ENCODE measurements at places on chromosomes 3 and 15. TPM values are rescaled to one million over a fixed set of nuclear protein-coding genes. Genes with fewer than 3 reads are reported as not detected.

DNA sequence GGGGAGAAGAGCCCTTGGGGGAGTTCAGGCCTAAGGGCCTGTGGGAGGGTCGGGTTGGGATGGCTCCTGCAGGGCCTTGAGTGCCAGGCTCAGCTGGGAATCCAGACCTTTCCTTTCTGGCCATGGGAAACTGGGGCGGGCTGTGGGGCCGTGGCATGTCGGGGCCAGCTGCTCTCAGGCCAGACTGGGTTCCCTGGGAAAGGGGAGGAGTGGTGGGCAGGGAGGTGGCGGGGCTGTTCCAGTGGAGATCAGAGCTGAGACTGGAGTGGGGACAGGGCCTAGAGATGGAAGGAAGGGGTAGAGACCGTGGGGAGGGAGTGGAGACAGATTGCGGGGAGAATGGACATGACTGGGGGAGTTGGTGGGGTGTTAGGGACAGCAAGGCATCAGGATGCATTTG lies 20.3 kb downstream of the FBLN2 start:
- no peak for DNase-seq

DNA sequence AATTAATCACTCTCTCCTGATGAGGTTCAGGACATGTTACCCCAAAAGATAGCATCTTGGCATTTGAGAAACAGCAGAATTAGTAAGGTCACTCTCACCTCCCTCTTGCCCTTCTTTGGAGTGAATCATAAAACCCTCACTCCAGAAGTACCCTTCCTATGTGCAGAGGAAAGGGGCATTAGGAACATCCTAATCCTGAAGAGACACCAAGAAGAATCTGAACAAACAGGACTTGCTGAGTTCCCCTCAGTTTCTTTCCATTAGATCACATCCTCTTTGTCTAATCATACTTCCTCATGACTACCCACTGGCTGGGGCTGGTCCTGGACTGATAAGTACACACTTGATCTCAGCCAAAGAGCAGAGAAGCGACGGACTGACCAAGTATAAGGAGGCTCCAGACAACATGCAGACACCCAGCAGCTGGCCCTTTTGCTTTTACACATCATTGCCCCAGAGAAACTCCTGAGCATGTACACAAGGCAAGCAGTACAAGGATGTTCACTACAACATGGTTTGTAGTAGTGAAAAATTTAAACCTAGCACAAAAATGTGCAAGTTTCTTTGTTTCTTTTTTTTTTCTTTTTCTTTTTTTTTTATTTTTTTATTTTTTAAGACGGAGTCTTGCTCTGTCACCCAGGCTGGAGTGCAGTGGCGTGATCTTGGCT lies 15.0 kb upstream of the TM6SF1 start:
- peak; percentile 59 for DNase-seq

- no peak for DNase-seq
Observed at GRCh38 chr3:34998902-34999301, 640.4 kb upstream of the ARPP21 start.

COL6A5 gene
- polyA plus RNA-seq, result 0.06 TPM

DNA sequence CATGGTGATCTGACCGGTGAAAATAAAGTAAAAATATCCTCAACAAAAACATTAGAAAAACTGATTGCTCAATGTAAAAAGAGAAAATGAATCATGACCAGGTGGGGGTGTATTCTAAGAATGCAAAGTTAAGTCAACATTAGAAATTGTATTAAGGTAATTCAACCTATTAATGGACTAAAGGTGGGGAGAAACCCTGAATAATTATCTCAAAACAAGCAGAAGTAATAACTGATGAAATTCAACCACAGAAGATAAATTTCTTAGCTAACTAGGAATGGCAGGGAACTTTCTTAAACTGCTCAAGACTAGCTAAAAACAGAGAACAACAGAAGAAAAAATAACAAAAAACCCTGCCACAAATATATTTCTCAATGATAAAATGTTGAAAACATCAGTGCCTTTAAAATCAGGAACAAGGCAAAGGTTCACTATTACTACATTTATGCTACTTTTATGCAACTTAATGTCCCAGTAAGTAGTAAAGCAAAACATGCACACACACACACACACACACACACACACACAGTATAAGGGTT lies 204.4 kb upstream of the THBS1 start:
- peak; percentile 58 for DNase-seq

DNA sequence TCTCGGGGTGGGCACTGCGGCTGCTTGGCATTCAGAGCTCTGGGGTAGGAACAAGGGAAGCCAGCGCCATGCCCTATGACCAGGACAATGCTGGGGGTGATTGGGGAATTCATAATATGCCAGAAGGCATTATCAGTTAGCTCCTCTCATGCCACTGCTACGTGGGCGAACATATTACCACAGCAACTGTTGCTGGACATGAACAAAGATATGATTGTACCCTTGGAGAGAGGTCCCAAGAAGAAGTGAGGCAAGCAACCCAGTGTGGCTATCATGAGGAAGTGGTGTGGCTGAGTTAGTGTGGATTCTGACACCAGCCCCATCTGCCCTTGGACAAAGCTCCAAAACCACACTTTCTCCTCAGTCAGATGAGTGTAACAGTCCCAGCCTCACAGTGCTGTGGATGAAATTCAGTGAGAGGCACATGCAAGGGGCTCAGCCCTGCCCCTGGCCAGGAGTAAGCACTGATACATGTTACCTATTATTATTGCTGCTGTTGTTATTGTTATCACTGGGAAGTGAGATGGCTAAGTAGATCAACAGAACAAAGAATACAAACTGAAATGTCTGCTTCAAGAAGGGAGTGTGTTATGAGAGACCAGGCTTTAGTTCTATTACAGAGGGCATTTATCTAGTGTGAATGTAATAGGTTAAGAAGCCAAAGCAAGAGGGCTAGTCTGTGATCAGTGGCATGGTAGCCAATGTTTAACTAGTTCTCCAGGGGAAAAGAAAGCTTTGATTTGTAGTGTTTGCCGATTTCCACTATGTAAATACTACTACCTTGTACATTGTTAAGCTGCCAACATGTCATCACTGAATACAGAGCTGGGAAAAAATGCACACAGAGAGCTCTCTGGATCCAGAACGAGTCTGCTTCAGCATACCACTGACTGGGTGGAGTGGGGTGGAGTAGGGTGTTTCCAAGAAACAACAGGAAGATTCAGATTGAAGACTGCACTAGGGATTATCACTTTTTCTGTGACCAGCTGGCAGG lies 222.3 kb upstream of the EIF1B start:
- no peak for DNase-seq

GRCh38 chr3:170096342-170096741 lies 58.5 kb downstream of the GPR160 start:
- DNase-seq, result no peak

- DNase-seq, result no peak
Observed at GRCh38 chr15:47570881-47571640, 146.2 kb upstream of the SEMA6D start.

DNA sequence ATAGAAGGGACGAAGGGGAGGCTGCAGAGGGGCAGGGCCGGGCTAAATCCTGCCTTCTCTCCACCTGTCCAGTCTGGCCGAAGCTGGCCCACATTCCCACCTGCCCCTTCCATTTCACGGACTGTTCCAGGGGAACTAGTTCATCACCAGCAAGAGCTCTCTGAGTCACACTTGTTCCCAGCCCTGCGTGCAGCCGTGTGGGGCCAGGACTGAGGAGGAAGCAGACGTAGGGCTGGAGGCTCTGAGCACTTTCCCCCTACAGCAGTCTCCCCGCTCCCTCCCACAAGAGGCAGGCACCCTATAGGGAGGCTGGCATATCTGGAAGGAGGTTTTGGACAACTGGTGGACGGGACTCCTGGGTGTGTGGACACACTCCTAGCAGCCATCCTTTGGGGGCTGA lies 3.0 kb downstream of the ITIH4 start:
- DNase-seq, result no peak

WNT5A gene
- polyA plus RNA-seq, result 224 TPM

ADAMTSL3 gene
- 0.14 TPM for polyA plus RNA-seq

GRCh38 chr3:134306320-134306719 lies 55.7 kb upstream of the RYK start:
- DNase-seq, result no peak

- peak; percentile 2 for DNase-seq
Observed at GRCh38 chr15:68933001-68933400, 2.7 kb downstream of the SPESP1 start.

PROK2 gene
- not detected for polyA plus RNA-seq

GRCh38 chr3:172239218-172239790 lies 199.9 kb downstream of the FNDC3B start:
- no peak for DNase-seq

C2CD4B gene
- polyA plus RNA-seq, result not detected

DNA sequence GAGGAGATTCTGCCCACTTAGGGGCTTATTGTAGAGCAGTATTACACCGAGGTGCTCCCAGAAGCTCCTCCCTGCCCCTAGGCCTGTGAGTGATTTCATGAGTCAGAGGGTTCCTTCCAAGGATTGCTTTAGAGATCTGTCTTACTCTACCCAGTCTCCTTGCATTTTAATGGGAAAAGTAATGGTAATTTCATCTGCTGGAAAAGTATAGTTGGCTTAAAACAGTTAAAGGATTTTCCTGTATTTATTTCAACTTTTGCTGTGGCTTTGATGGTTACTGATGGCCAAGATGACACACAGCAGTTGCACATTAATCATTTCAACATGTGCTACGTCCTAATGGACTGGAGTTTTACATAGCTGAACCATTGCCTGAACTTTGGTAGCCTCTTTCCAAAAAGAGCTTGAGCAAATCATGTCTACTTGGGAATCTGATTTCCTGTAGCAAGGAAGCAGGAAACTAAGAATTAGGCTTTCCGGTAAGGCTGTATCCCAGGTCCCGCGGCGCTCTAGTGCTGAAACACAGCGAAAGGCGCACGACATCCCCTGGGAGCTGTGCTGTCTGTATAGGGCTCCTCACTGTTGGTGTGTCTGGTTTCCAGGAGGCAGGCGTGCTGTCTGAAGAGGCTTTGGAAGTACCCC lies 9.2 kb upstream of the PGPEP1L start:
- peak; percentile 37 for DNase-seq

DNA sequence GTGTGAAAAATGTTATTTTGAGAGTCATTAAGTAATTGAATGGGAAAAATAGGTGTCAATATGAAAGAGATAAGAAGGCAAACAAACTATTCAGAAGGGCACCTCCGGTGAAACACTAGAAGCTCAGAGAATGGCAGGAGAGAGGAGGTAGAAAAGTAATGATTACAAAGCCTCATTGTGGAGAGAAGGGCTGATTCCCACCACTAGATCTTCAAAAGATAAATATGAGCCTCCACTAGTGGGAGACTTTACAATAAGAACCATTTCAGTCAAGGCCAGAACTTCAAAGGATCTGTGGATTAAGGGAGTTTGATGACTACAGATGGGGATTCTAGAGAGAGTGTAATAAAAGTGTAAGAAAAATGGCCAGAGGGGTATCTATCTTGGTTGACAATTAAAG lies 535.6 kb downstream of the NLGN1 start:
- DNase-seq, result no peak

DNA sequence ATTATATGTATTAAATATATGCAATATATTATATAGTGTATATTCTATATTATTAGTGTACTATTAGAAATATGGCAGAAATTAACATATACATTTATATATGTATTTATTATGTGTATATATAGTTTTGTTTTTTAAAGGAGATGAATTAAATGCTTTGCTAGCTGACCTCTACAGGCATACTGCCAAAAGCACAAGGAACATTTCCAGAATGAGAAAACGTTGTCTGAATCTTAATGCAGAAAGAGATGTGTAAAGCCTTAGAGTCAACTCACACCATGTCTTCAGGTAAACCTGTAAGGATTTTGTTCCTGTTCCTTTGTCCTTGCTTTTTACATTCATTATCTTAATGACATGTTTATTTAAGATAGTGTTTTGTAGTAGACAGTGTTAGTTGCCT lies 111.9 kb downstream of the ST8SIA2 start:
- no peak for DNase-seq

CLN6 gene
- 16.1 TPM for polyA plus RNA-seq

FAM174B gene
- polyA plus RNA-seq, result 1.4 TPM

COLQ gene
- polyA plus RNA-seq, result 0.17 TPM

PLA2G4D gene
- polyA plus RNA-seq, result not detected

DNA sequence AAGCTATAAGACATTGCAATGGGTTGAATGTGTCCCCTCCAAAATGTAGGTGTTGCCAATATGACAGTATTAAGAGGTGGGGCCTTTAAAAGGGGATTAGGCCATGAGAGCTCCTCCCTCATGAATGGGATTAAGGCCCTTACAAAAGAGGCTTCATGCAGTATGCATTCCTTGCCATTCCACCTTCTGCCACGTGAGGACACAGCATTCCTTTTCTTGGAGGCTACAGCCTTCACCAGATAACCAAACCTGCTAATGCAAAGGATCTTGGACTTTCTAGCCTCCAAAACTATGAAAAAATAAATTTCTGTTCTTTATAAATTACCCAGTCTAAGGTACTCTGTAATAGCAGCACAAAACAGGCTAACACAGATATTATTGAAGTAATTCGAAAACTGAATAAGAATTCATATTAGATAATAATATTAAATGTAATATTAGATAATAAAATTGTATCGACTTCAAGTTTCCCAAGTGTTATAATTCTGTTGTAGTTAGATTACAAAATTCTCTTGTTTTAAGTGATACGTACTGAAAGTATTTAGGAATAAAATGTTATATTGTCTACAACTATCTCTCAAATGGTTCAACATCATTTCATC lies 29.4 kb upstream of the ATP8B4 start:
- DNase-seq, result peak; percentile 73

DNA sequence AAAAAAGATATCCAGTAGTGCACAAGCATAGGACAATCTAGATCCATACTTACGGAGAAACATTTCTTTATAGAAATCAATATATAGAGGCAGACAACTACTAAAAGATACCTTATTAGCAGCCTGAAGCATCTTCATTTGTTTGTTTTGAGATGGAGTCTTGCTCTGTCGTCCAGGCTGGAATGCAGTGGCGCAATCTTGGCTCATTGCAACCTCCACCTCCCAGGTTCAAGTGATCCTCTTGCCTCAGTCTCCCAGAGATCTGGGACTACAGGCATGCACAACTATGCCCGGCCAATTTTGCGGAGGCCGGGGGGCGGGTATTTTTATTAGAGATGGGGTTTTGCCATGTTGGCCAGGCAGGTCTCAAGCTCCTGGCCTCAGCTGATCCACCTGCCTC lies 18.3 kb upstream of the SLMAP start:
- DNase-seq, result no peak

DNA sequence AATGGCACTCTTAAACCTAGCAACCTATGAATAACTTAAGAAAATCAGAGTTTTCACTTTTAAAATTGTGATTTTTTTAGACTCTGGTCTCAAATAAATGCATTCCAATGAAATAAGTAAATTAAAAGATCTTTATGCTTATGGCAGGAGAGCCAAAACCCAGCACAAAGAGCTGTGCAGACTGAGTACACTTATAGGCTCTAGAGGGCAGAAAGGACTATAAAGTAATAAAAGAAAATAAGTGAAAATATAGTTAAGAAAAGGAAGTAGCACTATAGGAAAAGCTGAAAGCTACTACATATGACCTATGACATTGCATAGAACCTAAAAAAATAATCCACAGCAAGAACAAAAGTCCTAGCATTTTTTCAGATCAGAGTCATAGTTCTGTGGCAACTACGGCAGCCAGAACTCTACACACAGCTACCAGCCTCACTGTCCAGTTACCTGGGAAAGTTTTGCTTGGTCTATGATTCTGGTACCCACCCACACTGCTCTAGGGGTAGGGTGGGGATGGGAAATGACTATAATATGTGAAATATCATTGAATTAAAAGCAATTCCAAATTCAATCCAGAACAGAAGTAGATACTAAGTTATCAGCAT lies 30.5 kb downstream of the CLASP2 start:
- DNase-seq, result peak; percentile 49
